Left ventricle myocardium superior (tissue), 1 donor: ENCODE measurements at places on chromosomes 2 and 18.
A peak's percentile ranks its signal among the peaks of the same experiment; 100 is the strongest.

DNA sequence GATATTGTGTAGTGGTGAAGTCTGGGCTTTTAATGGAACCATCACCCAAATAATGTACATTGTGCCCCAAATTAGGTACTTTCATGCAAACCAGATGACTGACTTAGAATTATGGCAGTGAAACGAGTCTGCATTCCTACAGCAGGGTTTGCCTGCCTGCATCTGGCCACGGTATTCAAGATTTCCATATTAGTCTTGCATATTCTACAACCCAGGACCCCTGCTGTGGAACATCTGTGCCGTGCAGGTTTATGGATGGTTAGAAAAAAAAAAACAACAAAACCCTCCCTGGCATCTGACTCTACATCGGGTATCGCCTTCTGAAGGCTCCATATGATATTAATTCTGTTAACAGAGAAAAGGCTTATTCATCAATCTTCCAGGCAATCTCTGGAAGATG lies 394.8 kb downstream of the DCDC2C start:
- DNase-seq = no peak

GRCh38 chr18:62037989-62038778 lies 145.4 kb upstream of the RNF152 start:
- no peak for DNase-seq

- DNase-seq = no peak
Observed at GRCh38 chr2:53865264-53865663, 5.5 kb upstream of the GPR75 start.

DNA sequence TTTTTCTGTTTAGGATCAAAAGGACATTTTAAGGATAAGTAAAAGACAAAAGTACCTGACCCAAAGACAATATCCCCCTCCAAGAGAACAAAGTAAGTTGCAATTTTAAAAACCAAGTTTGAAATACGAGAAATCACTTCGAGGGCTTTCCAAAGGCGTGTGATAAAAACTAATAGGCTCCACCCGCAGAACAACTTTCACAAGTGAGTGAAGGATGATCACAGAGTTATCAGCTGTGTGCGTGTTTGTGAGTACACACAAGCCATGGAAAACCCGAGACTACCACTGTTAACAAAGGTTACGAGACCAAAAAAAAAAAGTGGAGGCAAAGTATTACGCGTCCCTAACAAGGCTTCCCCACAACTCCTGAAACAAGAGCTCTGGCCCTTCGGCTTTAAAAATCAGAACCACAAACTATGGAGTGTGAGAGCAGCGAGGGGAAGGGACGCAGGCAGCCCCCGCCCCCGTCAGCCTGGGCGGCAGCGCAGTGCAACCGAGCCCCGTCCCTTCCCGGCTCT lies 719 bp downstream of the SMAD2 start:
- no peak for DNase-seq

DNA sequence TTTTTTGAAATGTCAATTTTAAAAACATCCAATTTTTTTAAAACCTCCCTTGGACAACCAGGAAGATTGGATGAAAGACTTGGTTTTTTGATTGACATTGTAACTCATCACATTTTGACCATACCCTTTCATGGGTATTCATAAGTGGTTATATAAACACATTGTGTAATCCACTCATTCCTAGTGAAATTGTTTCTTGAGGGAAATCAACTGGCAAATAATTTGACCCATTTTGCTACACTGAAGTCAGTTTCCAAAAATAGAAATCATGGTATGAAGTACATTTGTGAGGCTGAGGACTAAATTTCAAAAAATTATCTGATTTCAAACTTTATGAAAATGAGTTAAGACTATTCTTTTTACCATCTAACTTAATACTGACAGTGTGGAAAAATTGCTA lies 31.5 kb downstream of the FBXO48 start:
- DNase-seq = no peak

GRCh38 chr2:18067588-18068384 lies 189.3 kb downstream of the KCNS3 start:
- DNase-seq = peak; percentile 57

GRCh38 chr2:194383401-194383800 lies 1273.6 kb upstream of the SLC39A10 start:
- no peak for DNase-seq

DNA sequence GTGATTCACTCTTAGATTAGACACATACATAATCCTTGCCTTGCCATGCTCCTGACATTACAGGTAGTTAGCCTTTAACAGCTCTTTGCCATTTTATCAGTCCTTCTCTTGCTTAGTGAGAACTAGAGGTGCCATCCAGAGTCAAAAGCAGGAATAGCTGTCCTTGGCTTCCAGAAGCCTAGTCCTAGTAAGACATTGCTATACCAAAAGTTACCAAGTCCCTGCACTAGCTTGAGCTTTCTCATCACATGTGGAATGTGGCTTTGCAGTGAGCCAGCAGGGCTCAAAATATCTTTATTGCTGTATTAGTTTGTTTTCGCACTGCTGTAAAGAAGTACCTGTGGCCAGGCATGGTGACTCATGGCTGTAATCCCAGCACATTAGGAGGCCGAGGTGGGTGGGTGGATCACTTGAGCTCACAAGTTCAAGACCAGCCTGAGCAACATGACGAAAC lies 104.7 kb upstream of the NOSTRIN start:
- DNase-seq = no peak

DNA sequence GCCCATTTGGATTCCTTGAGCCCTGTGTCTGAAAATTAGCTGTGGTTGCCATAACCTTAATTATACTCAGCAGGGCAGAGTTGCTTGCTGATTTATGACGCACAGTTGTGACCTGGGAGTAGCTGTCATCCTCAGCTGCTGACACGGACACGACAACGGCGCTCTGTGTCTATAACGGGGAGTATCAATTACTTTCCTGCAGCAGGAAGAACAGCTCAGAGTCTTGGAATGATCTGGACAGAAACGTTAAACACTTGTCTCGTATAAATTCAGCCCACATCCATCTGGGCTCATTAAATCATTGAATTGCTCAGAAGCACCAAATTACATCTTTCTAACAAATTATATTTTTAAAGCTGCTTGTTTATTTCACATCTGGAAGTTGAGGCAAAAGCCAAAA lies 116.3 kb downstream of the SEPTIN10 start:
- no peak for DNase-seq

DNA sequence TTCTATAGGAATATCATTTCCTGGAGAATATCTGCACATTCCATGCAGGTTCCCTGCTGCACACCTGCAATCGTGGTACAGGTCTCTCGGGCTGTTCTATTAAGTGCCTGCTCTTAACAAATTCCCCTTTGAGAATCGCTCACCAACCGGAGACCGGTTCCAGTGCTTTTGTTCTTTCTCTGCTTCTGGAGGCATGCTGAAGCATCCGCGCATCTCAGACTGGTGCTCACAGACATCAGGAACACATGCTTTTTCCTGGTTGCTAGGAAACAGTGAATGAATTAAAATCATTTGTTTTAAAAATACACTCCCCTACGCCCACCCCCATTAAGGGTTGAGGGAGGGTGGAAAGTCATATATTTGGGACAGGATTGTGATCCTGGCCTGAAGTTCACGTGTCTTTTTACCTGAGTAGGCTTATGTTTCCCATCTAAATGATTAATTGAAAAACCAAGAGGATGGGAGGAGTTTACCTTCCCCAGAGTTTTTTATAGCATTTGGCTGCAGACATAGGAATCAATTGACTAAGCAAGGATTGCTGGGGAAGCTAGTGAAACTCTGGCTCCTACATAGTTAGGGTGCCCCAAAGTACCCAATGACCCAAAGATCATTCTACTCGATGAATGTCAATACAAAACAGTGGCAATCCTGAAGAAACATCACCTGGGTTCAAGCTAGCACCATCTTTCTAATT lies at the start of gene C2orf80:
Gene C2orf80 (minus strand): TSS at position 221 of the 694 bp plus-strand sequence. CDS start 3,044 bp downstream, outside the sequence.
- no peak for DNase-seq

GRCh38 chr2:203988500-203989260 lies 52.1 kb downstream of the ICOS start:
- DNase-seq = no peak

GRCh38 chr2:85234868-85235267 lies 92.9 kb downstream of the TGOLN2 start:
- DNase-seq = no peak

DNA sequence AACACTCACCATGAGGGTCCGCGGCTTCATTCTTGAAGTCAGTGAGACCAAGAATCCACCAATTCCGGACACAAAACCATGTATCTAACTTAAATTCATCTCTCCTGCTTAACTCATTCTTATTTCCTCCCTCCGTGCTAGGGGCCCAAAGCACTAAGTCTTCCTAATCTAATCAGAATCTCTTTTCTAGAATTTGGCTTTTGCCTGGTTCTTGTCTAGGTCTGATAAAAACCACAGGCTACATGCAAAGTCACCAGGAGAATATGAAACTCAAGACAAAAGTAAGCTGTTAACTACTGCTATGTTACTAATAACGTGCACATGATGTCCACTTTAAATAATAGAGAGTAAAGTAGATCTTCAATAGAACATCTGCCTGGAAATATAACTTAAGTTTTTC lies 69.9 kb downstream of the TRIP12 start:
- DNase-seq = no peak

DNA sequence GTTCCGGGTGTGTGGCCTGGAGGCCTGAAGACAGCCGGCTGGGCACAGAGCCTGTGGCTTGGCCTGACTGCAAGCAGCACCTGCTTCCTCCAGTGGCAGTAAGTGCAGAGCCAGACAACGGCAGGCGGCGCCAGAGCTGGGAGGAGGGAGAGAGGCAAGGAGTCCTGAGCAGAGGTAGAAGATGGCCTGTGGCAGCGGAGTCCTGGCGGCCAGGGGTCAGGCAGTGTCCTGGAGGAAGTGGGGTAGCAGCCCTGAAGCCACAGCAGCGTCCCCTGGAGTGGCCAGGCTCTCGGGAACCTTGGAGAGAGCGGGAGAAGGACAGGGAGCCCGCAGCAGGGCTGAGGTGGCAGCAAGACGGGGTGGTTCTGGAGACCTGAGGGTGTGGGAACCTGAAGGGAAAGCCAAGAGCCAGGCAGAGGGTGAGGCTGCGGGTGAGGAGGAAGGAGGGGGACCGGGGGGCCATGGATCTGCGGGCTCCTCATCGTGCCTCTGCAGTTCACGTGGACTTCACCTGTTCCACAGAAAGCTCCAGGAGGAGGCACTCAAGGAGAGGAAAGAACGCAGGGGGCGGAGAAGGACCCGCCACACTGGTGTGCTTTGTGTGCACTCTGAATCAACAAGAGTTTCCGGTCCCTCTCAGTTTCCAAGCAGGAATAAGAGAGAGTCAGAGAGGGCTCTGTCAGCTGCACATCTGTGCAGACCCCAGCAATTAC lies 85.9 kb downstream of the USP40 start:
- peak; percentile 65 for DNase-seq

DNA sequence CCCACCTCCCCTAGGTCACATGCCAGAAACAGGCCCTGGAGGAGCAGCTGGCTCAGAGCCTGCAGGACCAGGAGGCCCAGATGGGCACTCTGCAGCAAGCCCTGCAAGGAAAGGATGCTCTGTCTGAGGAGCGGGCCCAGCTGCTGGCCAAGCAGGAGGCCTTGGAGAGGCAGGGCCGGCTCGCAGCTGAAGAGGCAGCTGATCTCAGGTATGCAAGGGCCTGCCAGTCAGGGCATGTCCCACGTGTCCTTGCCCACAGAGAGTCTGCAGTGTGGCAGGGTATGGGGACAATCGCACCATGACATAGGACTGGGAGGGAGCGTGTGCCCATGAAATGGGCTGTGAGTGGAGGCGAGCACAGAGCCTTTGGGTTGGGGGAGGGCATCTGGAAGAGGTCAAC lies 39.9 kb downstream of the CROCC2 start:
- peak; percentile 24 for DNase-seq

GRCh38 chr18:75582940-75583339 lies 155.4 kb upstream of the SMIM21 start:
- DNase-seq = no peak

- no peak for DNase-seq
Observed at GRCh38 chr2:128545829-128546228, 227.2 kb upstream of the HS6ST1 start.

DNA sequence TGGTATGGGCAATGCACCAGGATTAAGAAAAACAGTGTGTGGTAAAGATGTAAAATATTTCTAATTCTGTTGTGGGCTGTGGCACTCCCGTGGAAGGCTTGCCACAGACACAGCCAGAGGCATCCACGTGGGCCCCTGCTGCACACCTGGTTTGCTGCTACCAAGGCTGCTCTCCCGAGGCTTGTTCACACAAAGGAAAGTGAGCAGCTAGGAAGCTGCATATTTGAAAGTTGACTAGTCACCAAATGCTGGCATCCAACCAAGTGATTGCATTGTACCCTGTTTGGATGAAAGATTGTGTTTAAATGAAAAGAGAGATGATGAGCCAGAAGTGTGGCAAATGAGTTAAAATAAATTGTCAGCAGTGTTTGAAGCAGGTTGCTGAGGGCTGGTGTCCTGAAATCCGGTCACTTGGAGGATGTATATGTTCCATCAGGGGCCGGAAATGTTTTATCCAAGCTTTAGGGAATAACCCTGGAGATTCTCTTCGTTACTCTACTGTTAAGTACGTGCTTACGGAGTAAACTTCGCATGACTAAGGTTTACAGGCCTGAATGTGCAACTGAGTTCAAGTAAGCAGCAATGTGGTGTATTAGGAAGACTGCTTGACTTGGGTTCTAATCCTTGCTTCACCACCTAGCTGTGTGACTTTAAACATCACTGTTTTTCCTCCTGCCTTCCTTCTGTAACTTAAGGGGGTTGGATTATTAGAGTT lies 86.1 kb downstream of the MSH2 start:
- DNase-seq = no peak

- no peak for DNase-seq
Observed at GRCh38 chr18:58691256-58691655, 20.0 kb downstream of the MALT1 start.

- DNase-seq = no peak
Observed at GRCh38 chr2:188902901-188903491, 71.2 kb upstream of the COL3A1 start.

DNA sequence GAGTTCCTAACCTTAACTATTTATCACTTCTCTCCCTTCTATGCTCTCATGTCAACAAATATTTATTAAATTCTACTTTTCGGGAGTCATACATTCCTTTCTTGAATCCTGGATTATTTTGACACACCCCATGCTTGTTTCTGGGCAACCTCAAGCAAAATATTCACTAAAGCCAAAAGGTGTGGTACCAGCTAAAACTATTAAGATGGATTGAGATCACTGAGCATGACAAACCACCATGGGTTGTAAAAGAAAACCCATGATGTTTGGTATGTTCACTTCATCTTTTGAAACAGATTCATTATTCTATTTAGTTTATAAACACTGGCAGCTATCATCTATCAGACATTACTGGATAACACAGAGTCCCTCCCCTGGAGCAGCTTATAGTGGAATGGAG lies 32.5 kb downstream of the DPP4 start:
- DNase-seq = no peak

DNA sequence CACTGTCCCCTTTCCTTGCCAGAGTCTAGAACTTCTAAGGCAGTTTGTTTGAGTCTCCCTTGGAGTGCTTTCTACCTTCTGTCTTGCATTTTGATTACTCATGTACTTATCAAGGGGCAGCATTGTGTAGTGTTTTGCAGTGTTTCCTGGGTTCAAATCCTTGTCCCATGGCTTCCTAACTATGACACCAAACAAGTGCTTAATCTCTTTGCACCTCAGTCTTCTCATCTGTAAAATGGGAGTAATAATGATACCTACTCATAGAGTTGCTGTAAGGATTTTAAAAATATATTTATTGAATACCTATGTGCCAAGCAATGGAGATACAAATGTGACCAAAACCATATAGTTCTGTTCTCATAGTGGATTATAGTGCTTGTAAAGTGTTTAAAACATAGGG lies 105.5 kb upstream of the PKDCC start:
- DNase-seq = no peak
